ENCODE measurements at places on chromosomes 3 and 15.

DNA sequence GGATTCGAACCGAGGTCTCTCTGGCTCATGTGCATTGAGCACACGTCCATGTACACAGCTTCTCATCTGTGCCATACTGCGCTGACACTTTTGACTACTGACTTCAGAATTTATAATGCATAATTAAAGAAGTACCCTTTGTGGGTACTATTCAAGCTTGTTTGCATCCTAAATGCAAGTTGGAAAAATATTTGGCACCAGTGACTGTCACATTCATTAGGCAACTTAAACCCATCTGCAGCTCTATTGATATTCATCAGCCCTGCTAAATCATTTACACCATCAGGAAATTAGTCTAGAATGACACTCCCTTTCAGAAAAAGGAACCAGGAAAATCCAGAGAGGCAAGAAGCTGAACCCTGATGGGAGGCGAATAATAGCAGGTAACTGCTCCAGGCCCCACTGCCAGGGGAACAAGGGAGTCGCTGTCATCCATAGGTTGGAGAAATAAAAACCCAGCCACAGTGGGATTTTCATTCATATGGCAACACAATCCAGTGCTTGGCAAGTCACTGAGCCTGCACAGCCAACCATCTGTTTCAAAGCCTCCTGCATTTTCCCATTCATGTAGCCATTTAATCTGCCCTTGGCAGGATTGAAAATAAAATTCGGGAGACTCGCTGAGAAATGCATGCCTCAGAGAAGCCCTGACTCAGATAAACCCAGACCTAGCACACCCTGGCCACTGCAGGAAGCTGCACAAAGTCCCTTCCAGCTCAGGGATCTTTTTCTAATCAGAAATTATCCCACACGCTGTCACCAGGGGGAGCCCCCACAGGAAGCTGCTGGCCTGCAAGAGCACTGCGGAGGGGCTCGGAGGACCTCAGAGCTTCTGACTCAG, 103.0 kb upstream of the VEPH1 start:
- DNase-seq: peak; percentile 43

GRCh38 chr15:70090436-70091296, 7.1 kb downstream of the TLE3 start:
- DNase-seq: no peak

- DNase-seq: no peak
These were observed 85.4 kb downstream of the MAGI1 start for GRCh38 chr3:65953301-65953812.

DNA sequence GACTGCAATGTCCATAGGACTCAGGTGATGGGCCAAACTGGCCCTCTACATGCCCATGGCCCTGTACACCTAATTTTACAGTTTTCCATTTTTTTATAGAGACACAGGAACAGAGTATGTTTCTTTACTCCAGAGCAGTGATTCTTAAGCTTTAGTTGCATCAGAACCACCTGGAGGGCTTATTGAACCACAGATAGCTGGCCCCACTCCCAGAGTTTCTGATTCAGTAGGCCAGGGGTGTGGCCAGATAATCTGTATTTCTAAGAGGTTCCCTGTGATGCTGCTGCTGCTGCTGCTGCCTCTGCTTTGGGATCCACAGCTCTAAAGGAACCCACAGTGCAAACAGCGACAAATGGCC, 5.1 kb downstream of the RBP1 start:
- DNase-seq: no peak

DNA sequence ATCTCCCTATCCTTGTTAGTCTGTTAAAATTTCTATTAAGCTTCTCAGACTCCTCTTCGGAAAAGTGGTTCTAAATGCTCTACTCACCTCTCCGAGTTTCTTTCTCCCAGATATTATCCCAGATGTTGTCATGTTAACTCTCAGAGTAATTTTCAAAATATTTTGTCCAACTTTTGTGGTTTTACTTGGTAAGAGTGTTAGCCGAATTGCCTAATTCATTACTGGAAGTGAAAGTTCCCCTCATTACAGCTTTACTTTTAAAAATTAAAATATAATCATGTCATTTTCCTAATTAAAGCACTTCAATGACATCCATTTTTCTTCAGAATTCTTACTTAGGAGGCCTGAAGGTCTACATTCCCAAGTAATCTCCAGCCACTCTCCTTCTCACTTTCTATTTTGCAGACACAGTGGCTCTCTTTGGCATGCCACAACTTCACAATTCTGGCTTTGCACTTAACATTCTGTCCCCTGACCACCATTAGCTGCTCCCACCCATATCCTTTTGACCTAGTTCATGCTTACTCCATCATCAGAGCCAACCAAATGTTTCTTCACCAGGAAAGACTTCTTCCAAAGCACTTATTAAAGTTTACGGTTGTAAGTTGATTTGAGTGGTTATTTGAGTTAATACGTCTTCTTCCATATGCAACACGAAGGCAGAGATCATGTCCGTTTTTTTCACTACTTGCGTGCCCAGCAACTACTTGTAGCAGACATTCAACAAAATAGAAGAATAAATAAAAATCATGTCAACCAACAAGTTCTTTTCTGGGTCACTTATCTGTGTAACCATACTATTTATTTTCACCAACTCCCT, 10.2 kb upstream of the TIPARP start:
- no peak for DNase-seq

GRCh38 chr3:125675791-125676190, 80.5 kb upstream of the OSBPL11 start:
- DNase-seq: no peak

- no peak for DNase-seq
These were observed 19.2 kb downstream of the PLD1 start for GRCh38 chr3:171790898-171791691.

DNA sequence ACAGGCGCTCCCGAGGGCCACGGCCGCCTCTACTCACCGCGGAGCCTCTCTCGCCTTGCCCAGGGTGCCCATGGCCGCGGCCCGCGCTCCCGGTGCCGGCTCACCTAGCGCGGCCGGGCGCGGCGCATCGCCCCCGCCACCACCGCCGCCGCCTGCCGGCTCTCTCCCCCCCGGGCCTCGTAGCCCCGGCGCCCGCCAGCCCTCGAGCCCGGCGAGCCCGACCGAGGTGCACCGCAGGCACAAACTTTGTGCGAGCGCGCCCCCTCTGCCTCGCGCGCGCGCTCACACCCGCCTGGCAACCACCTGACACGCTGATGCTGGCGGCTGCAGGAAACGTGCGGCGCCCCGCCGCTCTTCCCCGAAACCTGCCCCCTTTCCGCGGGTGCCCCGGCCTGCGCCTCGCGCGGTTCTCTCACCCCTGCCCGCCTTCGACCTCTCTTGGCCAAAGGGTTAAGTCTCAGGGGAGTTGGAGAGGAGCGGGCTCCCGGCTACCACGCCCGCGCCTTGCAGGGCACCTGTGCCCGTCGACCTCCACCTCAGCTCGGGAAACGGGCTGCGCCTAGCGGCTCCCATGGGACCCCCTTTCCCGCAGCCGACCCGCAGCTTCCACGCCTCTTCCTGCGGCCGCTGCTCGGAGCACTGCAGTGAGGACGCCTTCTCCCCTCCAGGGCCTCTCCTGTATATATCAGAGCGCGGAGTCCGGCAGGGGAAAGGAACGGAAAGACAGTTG, at the start of gene RASGRP1:
RASGRP1 (minus strand) TSS at position 258 of the 730 bp plus-strand sequence; CDS start at position 72, 186 bp downstream.
- DNase-seq: peak; percentile 67

GRCh38 chr3:16122155-16122554, 52.3 kb upstream of the GALNT15 start:
- no peak for DNase-seq

DNA sequence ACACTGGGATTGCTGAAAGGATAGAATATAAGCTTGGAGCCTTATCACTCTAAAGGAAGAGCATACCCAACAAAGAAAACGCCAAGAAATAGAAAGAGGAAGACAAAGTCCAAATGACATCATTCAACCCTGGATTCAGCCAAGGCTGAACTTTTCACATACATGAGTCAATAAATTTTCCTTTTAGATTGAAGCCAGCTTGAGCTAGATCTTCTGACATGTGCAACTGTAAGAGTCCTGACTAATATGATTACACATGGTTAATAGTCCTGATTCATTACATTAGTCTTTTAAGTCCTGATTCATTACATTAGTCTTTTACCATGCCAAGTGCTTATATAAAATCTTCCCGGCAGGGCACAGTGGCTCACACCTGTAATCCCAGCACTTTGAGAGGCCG, 13.6 kb upstream of the DENND6A start:
- no peak for DNase-seq

- no peak for DNase-seq
These were observed 269.4 kb downstream of the CLSTN2 start for GRCh38 chr3:140204271-140204984.

GRCh38 chr3:105953831-105954230, 85.0 kb upstream of the CBLB start:
- no peak for DNase-seq

- no peak for DNase-seq
These were observed 195.9 kb downstream of the SLCO3A1 start for GRCh38 chr15:92049290-92049989.

DNA sequence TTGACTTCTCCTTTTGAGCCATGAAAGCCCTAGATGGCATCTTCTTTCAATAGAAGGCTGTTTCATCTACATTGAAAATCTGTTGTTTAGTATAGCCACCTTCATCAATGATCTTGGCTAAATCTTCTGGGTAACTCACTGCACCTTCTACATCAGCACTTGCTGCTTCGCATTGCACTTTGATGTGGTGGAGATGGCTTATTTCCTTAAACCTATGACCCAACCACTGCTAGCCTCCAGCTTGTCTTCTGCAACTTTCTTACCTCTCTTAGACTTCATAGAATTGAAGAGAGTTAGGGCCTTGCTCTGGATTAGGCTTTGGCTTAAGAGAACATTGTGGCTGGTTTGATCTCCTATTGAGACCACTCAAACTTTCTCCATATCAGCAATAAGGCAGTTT, 189.8 kb downstream of the PLCL2 start:
- no peak for DNase-seq

DNA sequence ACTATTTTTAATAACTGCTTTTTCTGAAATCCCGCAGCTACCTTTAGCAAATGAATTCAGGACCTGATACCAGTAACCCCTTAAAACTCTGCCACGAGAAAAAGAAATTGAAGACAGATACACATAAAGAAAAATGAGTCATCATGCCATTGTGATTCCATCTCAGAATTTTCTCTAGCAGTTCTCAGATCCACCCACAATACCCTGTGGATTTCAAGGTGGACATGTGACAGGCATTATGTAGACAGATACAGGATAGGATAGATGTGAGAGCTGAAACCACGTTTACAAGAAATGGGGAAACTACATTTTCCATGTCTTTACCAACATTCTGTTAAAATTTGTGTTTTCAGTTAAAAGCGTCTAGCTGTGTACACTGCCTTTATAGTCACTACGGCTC, 291.9 kb upstream of the NR2F2 start:
- DNase-seq: no peak

DNA sequence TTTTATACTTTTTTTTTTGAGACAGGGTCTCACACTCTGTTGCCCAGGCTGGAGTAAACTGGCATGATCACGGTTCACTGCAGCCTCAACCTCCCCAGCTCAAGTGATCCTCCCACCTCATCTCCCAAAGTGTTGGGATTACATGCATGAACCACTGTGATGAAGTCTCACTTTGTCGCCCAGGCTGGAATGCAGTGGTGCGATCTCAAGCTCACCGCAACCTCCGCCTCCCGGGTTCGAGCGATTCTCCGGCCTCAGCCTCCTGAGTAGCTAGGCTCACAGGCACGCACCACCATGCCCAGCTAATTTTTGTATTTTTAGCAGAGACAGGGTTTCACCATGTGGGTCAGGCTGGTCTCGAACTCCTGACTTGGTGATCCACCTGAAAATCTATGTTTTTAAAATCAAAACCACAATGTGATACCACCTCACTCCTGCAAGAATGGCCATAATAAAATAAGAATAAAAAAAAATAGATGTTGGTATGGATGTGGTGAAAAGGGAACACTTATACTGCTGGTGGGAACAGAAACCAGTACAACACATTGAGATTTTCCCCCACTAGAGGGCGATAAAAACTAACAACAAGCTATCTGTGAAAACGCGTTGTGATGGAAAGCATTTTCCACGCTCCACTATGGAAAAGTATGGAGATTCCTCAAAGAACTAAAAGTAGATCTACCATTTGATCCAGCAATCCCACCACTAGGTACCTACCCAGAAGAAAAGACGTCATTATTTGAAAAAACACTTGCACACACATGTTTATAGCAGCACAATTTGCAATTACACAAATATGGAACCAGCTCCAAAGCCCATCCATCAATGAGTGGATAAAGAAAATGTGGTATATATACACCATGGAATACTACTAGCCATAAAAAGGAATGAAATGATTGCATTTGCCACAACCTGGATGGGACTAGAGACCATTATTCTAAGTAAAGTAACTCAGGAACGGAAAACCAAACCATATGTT, 26.8 kb upstream of the OCA2 start:
- DNase-seq: no peak

GRCh38 chr3:162192340-162193029, 695.9 kb downstream of the OTOL1 start:
- no peak for DNase-seq

- no peak for DNase-seq
These were observed 21.6 kb upstream of the RGMA start for GRCh38 chr15:93110502-93111040.

DNA sequence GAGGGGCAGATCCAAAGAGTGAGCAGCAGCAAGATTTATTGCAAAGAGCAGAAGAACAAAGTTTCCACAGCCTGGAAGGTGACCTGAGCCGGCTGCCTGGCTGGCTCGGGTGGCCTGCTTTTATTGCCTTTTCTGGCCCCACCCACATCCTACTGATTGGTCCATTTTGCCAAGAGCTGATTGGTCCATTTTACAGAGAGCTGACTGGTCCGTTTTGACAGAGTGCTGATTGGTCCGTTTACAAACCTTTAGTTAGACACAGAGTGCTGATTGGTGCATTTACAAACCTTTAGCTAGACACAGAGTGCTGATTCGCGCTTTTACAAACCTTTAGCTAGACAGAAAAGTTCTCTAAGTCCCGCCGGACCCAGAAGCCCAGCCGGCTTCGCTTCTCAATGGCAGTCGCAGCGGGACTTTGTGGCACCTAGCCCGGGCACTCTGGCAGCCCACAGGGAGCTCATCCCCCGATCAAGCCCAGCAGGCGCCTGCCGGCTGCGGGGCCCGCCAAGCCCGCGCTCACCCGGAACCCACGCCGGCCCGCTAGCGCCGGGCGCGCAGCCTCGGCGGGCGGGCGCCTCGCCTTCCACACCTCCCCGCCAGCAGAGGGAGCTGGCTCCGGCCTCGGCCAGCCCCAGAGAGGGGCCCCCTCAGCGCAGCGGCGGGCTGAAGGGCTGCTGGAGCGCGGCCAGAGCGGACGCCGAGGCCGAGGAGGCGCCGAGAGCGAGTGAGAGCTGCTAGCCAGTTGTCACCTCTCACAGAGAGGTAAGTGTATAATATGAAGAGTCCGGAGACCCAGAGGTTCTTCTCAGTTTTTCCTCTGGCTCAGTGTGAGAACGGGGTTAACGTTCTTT, 339.2 kb downstream of the CHL1 start:
- DNase-seq: no peak
